ENCODE measurements at places on chromosomes 11 and 22.

- no peak for DNase-seq
Measured at GRCh38 chr22:37920126-37920525, 14.0 kb downstream of the MICALL1 start.

- peak; percentile 56 for DNase-seq
Measured at GRCh38 chr11:45091563-45092403, 54.7 kb upstream of the PRDM11 start.

DNA sequence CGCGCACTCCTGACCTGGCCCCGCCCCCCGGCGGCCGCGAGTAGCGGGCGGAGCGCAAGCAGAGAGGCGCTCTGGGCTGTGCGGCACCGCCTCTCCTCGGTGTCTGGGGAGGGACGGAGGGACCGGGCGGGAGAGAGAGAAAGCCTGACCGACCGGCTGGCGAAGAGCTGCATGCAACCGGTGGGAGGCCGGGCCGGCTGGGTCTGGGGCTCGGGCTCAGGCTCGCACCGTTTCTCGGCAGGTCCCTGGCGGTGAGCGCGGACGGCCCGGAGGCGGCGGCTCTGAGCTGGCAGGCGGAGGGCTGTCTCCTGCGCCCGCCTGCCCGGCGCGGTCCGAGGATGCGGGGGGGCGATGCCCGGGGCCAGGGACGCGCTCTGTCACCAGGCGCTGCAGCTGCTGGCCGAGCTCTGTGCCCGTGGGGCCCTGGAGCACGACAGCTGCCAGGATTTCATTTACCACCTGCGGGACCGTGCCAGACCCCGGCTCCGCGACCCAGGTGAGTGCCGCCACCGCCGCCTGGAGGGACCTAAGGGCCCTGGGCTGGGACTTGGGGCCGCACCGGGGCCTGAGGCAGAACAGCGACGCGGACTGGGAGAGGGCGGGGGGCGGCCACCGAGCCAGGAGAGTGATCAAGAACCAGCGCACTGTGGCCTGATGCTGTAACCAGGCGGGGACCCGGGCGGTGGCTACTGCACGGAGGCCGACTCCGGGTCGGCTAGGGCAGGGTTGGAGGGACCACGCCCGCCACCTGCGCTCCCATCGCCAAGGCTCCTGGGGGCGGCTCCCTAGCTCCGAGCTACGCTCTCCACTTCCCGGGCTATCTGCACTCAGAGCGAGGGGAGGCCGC lies at the start of gene SYT9:
Gene SYT9 (plus strand): TSS at position 69 of the 847 bp plus-strand sequence. CDS start 283 bp downstream, at position 352.
- peak; percentile 59 for DNase-seq

DNA sequence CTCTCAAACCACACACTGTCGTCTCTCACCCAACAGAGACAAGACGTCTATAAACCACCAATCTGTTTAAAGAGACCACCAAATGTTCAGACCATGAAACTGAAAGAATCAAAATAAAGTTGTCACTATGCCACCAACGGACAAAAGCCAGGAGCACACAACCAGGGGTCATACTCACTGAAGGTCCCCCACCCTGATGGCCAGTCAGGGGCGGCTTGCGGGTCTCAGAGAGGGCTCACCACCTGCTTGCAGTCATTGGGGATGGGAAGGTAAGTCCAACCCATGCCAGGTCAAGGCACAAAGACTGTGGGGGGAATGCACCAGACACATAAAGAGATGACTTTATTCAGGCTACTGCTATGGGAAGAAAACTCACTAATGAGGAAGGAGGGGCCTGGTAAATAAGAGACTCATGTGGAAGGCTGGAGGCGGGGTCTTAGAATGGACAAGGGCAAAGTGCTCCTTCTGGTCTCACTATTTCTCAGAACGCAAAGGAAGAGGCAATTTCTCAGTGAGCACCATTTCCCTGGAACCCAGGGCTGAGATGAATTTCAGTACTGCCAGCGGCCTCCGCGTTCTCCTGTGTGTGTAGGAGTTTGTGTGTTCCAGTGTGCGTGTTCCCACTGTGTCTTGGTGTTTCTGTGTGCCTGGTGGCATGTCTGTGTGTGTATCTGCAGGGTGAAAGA lies 17.3 kb downstream of the SCARF2 start:
- DNase-seq, result no peak

- no peak for DNase-seq
Measured at GRCh38 chr11:69892237-69892985, 73.2 kb upstream of the FGF3 start.
